ENCODE measurements at places on chromosomes 16 and 17.

- DNase-seq = no peak
Measured at GRCh38 chr17:28327031-28327607, 8.1 kb downstream of the TMEM97 start.

DNA sequence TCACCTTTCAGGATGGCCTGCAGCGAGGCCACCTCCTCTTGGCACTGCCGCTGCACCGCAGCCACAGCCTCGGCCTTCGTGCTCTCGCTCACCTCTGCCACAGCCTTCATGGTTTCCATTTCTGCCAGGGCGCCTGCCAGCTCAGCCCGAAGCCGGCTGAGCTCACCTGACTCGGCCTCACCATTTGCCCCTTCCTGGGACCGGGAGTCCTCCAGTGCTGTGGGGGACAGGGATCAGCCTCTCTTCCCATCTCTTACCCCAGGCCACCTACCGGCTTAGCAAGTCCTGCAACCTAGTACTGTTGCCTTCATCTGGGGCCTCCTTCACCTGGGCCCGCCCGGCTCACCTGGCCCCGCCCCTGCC, 658 bp downstream of the RABEP2 start:
- DNase-seq = no peak

GRCh38 chr17:50108556-50108955, 13.4 kb downstream of the PDK2 start:
- DNase-seq = no peak

- DNase-seq = peak; percentile 49
Measured at GRCh38 chr17:31561469-31562375, 170.2 kb downstream of the RAB11FIP4 start.

DNA sequence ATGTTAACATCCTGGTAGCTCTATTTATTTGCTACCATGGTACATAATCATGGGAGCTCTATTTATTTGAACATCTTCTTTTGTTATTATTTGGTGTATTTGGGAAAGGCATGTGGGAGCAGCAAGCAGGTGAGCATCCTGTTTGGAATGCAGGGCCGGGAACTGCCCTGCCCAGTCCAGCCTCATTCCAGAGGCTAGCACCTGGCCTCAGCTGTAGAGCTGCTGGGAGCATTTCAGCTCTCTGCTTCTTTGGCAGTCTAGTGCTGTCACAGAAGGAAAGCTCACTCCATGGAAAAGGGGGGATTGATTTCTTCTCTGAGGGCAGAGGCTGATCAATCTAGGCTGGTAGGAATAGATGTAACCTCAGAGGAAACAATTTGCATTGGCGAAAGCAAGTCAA, 112.5 kb downstream of the WWOX start:
- DNase-seq = no peak

- DNase-seq = no peak
Measured at GRCh38 chr16:30561089-30561816, 3.1 kb upstream of the ZNF764 start.

DNA sequence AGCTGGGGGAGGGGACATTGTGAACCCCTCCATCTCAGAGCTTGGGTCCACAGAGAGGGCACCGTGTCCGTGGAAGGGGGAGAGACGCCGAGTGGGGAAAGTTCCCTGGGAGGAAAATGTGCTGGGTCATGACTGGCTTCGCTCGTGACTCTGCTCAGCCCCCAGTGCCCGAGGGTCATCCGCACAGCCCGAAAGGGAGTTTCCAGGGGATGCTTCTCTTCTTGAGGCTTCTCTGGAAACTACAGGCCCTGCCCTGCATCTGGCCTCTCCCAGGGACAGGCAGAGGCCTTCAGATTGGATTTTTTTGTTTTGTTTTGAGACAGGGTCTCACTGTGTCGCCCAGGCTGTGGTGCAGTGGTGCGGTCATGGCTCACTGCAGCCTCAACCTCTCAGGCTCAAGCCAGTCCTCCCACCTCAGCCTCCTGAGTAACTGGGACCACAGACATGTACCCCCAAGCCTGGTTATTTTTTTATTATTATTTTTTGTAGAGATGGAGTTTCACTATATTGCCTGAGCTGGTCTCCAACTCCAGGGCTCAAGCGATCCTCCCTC, 9.8 kb upstream of the GSE1 start:
- DNase-seq = no peak

DNA sequence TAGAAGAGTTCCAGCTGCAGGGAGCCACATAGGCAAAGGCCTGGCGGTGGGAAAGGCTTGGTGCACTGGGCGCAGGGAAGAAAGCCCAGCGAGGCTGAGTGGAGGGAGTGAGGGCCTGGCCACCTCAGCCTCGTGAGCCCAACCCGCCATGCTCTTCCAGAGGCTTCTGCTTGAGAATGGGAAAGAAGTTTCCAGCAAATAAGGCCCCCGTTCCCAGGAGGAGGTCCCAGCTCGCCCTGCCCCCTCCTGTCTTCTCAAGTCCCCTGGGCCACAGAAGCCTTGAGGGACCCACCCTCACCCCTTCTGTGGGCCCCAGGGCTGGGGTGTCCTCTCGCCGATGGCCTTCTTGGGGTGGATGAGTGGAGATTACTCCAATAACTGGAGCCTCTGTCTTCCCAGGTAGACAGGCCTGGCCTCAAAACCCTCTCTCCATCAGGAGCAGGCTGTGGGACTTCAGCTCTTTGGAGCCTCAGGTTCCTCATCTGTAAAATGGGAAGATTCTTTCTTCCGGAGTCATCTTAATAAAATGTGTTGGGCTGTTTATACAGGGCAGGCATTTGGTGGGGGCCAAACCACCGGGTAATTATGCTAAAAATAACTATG, 933 bp upstream of the SNN start:
- no peak for DNase-seq

DNA sequence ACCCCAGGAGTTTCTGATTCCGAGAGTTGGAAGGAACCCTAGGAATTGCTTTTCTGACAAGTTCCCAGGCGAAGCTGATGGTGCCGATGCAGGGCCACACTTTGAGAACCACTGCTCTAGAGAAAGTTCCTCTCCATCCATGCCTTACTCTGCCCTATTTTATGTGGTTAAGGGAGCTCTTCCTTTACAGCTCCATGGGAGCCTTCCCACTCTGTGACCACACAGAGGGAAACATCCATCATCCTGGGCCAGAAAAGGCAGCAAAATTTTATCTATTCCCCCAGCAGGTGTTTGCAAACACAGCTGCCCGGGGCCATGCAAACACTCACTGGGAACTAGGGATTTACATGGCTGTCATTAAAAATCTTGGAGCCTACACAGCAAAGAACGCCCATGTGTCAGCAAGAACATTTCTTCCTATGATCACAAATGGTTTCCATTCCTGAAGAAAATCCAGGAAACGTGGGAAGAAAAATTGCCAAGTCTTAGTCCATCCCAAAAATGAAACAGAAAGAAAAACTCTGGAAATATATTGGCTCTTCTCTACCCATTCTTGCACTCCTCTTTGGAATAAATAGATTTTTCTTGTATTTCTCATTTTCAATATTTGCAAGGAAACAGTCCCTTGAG, 252.7 kb downstream of the PMP22 start:
- DNase-seq = no peak

GRCh38 chr16:57809276-57810196, 7.2 kb upstream of the KIFC3 start:
- no peak for DNase-seq

GRCh38 chr16:50622029-50622428, 59.1 kb downstream of the SNX20 start:
- DNase-seq = no peak

DNA sequence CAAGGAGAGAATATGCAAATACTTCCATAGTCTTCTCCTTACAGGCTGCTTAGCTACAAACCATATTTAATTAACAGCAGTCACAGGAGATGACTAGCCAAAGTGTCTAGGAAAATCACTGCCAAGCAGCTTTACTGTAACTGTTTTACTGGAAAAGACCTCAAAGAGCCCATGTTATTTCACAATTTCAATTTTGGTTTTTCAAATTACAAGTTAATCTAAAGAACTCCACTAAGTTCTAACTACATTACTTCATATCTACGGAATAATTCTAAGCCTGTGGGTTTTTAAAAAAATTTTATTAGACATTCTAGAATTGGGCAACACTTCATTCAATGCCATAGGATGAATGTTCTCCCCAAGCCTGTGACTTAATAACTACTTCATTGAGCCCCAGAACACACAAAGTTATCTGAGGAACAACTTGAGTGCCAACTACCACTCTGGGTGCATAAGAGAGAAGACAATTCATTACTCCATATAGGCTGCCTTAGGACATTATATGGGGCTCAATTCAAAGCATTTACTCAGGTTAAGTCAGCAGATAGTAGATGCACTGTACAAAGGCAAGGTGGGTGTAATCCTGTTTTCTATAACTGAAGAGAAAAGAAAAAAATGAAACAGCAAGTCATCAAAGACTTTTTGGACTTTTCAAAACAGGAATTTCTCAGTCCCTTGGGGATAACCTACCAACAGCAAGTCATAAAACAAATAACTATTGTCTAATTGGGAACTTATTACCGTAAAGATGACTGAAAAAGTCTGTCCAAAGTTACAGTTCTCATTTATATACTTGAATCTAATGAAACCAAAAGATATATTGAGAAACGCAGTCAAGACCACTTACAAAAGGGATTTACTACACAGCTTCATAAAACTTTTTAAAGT, 33.0 kb downstream of the STAT3 start:
- no peak for DNase-seq

GRCh38 chr16:51696376-51696775, 545.3 kb upstream of the SALL1 start:
- DNase-seq = no peak

DNA sequence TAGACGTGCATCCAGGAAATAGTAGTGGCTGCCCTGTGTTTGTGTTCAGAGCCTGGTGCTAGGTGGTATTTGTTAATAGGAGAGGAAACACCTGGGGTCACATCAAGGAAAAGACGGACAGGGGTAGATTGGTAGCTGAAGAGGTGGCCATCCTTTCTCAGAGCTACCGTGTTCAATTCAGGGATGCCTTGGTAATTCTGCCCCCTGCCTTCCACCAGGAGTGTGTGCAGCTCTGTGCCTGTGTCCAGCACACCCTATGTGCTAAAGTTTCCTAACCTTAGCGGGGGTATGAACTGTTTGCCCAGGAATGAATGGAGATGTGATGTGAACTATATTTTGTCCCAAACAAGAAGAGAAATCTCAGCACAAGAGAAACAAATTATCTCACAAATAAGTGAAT, 174.1 kb upstream of the MPHOSPH6 start:
- peak; percentile 20 for DNase-seq

- DNase-seq = no peak
Measured at GRCh38 chr17:72419866-72420774, 299.3 kb downstream of the SOX9 start.

Measured in HuH-7.5 (cell line).